ENCODE measurements at places on chromosomes 16 and 17. TPM values are rescaled to one million over a fixed set of nuclear protein-coding genes. Genes with fewer than 3 reads are reported as not detected.

Gene CCL23
- total RNA-seq: not detected

DNA sequence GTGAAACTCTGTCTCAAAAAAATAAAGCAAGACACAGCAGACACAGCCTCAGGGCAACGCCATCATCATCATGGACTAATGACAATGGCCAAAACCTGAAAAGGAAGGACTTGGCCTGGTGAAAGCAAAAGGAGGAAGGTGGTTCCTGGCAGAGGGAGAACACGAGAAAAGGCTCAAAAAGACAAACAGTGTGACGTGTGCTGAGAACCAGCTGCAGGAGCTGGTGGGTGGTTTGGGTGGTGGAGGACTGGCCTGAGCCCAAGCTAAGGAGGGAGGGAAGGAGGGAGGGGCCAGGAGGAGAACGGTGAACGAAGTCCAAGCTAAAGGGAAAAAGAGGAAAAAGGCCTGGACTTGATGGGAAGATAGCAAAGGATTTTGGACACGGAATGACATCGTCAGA lies 85.1 kb downstream of the SLC39A11 start:
- DNase-seq: no peak

- no peak for DNase-seq
These were observed 14.4 kb downstream of the CPNE2 start for GRCh38 chr16:57106767-57107166.

Gene GGNBP2
- total RNA-seq: 72.8 TPM

- no peak for DNase-seq
These were observed 43.5 kb downstream of the NT5M start for GRCh38 chr17:17346428-17347233.

DNA sequence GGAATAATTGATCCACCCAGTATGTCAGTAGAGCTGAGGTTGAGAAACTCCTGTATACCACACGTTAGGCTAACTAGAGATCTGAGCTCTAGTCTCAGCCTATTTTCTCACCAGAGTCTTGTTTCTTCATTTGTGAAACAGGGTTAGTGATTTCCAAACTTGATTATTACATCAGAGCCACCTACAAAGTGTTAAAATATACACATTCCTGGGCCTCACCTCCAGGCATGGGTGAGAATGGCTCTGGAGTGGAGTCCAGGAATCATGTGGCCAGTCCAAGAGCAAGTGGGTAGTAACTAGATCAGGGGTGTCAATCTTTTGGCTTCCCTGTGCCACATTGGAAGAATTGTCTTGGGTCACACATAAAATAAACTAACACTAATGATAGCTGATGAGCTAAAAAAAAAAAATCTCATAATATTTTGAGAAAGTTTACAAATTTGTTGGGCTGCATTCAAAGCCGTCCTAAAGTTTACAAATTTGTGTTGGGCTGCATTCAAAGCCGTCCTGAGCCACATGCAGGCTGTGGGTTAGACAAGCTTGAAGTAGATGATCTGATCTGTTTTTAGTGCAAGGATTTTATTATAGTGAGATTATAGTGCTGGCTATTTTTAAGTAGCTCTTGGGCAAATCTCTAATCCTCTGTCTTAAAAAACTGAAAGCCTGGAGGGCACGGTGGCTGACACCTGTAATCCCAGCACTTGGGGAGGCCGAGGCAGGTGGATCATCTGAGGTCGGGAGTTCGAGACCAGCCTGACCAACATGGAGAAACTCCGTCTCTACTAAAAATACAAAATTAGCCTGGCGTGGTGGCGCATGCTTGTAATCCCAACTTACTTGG lies 20.4 kb downstream of the PRCD start:
- DNase-seq: no peak

- peak; percentile 30 for DNase-seq
These were observed at the start of gene XYLT1 for GRCh38 chr16:17470908-17471718. XYLT1 (minus strand) TSS chr16:17470960; CDS start chr16:17470796, 164 bp downstream.

DNA sequence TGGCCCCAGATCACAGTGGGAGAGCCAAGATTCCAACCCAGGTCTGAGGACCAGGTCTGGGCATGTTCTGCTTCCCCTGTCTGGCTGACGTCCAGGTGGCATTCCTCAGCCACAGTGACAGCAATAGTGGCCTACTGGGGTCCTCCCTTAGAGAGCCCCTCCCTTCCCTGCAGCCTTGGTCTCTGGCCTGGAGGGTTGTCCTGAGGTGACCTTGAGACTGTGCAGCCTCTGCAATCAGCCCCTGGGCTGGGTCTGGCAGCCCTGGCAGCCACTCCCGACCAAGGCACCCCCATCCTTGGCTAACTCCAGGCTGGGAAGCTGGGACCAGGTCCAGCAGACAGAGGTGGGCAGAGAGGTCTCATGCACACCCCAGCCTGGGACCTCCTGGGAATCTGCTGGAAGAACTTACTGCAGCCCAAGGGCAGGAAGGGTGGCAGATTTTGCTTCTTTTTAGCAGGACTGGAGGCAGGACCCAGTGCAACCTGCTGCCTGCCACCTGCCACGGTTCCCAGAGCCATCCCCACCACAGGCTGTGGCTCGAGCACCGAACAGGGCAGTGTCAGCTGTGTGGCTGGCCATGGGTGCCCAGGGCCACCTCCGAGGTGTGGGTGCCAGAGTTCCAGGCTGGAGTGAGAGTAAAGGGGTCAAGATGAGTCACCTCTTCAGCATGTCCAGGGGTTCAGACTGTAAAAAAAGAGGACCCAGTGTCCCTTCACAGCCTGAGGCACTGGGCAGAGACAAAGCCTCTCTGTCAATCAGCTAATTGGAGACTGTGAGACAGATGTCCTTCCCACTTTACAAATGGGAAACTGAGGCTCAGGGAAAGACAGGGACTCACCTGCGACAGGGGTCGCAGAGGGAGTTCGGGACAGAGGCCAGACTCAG lies 12.6 kb downstream of the GRB7 start:
- DNase-seq: no peak

- DNase-seq: no peak
These were observed 27.9 kb upstream of the EFCAB13 start for GRCh38 chr17:47295874-47296255.

DNA sequence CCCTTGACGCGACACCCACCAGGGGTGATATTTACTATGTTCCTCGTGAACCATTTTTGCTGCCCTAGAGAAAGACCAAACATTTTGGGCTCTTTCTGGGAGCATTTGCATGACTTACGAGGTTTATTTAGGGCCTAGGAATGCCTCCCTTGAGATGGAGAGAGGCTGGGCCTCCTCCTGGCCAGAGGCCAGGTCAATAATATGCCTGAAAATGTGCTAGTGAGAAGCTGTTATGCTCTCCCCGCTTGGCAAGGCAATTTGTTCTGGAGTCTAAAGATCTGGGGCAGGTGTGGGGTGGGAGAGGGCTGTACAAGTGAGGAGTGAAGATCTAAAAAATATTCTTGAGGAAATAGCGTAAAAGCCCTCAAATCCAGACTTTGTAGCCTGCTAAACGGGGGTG lies 587.3 kb upstream of the CDH5 start:
- DNase-seq: no peak

DNA sequence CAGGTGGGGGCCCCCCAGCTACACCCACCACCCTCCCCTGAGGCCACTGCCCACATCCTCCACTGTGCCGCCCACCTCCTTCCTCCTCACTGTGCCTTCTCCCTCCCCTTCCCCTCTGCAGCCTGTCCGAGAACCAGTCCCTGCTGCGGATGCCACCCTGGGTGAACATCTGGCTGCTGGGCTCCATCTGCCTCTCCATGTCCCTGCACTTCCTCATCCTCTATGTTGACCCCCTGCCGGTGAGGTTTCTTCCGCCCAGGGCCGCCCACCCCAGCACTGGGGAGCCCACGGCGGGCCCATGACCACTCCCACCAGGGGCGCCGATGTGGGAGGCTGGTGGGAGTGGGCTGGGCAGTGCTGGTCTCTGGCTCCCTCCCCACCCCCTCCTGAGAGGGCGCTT lies 22.1 kb downstream of the RABEP2 start:
- DNase-seq: no peak

DNA sequence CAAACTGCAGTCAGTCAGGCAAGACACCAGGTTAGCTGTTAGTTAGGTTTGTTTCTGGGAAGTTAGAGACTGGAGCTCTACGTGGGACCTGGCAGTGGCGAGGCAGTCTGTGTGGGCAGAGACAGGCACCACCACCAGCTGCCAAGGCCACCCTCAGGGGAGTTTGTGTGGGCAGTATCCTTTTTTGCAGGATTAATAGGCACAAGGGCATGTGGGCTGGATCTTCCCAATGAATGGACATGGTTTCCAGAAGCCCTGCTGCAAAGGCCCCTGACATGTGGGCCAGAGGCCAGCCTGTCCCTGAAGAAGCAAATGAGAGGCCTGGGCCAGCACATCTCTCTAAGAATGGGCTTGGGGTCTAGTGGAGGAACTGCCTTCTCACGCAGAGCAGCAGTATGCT lies 19.2 kb upstream of the SREBF1 start:
- no peak for DNase-seq

DNA sequence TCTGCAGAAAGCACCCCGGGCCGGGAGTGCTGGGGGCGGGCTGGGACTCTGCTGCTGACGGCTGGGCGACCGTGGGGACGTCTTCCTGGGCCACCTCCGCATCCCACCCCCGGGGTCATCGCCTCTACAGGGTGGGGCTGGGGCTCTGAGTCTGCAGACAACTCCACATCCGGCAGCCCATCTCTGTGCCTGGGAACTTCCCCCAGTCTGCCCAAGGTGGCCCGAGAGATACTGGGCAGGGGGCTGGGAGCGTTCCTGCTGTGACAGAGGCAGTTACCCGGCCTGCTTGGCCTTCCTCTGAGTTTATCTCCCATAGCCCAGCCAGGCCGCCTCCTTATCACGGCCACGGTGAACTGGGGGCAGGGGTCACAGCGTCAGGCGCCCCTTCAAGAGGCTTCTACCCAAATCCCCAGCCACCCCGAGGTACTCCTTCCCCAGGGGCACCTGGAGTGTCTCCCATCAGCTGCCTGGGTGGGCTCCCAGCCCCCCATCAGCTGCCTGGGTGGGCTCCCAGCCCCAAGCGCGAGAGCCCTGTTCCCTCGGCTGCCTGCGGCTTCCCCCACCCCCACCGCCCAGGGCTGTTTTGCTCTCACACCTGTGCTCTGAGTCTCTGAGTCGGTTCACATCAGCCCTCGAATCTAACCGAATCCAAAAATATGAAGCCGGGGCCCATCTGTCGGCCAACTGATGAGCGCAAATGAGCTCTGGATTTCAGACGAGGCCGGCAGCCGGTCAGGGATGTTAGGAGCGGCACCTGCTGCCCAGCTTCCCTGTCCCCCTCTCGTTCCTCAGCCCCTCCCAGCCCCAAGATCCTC lies 15.6 kb upstream of the CBFA2T3 start:
- no peak for DNase-seq

Gene TMC8
- 133 TPM for total RNA-seq

Gene RBL2
- 48.3 TPM for total RNA-seq

Data from activated naive CD8-positive, alpha-beta T cell treated with anti-CD3 and anti-CD28 coated beads for 36 hours (primary cell).